ENCODE measurements at places on chromosomes 3 and 15. TPM values are rescaled to one million over a fixed set of nuclear protein-coding genes. Genes with fewer than 3 reads are reported as not detected.

The OXSM gene
- total RNA-seq, result 10.7 TPM

The ARGFX gene
- not detected for total RNA-seq

DNA sequence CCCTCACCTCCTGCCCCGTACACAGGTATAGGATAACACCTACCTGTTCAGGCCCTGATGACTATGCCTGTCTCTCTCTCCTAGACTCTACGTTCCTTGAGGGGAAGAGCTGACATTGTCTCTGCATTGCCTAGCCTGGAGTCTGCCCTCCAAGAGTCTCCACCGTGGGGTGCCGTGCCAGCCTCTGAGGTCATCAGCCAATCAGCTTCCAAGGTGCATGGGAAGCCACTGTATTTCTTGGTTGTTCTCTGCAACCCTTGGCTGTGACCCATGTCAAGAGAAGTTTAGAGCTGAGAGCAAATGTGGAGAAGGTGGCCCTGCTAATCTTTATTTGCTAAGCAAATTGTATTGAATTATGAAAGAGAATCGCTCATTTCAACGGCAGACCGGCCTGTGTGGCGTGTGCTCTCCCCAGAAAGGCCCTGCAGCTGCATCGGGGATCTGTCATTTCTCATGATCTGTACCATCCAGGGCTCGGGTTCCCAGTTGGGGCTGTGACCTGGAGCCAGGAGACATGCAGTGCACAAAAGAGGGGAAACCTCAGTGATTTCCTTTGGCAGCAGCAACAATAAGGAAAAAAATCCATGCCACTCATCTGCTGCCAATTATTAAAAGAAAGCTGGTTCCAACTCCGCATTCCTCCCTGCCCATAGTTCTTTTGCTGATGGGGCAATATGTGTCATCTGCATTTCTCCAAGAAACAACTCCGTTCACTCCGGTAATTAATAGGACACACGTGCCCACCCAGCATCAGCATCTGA, 182.2 kb downstream of the MEGF11 start:
- no peak for DNase-seq

GRCh38 chr3:30611613-30612436, 5.4 kb downstream of the TGFBR2 start:
- DNase-seq, result no peak

DNA sequence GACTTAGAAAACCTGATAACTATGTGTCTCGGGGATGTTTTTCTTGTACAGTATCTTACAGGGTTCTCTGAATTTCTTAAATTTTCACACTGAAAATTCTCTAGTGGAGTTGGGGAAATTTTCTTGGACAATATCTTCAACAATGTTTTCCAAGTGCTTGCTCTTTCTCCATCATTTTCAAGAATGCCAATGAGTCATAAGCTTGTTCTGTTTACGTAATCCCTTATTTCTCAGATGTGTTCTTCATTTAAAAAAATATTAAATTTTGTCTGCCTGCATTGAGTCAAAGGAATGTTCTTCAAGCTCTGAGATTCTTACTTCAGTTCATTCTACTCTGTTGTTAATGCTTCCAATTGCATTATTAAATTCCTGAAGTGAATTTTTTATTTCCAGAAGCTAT, 21.9 kb upstream of the PLSCR2 start:
- no peak for DNase-seq

DNA sequence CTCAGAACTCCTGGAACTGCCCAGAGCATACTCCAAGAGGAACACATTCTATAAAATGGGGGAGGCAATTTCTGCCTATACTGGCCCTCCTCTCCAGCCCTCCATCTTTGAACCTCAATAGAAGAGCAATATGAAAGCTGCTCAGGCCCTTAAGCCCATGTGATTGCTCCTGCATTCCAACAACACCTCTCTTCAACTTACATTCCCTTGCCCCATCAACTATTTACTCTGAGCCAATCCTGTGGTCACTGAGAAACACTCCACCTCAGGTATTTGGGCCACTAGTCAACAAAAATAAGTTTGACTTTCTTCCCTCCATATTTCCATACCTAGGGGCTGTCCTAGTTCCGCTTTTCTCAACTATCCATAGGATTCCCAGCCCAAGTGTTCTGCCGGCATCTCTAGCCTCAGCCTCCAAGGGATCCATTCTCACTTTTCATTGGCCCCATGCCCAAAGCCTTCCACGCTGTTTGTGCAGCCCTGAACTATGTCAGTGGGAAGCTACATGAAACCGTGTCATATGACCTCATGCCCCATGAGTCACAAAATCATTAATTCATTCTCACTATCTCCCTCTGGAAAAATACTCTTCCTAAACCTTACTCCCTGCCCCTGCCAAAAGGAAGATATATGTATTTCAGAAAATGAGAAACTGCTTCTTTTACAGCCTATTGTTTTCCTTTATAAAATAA, 61.6 kb downstream of the GJD2 start:
- no peak for DNase-seq

- DNase-seq, result no peak
These were observed 53.0 kb downstream of the SLC6A1 start for GRCh38 chr3:11045536-11045935.

- DNase-seq, result no peak
These were observed 223.7 kb downstream of the PDZRN3 start for GRCh38 chr3:73401059-73401458.

DNA sequence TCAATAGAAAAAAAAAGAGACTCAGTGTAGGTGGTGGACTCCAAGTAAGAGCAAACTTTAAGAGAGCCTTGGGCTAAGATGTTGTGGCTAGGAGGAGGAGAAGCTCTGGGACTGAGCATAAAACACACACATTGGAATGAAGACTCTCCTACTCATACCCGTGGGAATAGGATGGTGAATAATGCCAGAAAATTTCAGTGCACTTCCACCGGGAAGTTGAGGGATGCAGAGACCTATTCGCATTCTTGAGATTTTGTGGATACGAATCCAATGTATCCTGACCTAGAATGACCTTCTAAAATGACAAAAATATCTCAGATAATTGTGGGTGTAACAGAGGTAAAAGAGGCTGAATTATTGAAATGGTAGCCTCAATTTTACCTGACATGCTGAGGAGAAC, 388.7 kb upstream of the SGO1 start:
- no peak for DNase-seq

DNA sequence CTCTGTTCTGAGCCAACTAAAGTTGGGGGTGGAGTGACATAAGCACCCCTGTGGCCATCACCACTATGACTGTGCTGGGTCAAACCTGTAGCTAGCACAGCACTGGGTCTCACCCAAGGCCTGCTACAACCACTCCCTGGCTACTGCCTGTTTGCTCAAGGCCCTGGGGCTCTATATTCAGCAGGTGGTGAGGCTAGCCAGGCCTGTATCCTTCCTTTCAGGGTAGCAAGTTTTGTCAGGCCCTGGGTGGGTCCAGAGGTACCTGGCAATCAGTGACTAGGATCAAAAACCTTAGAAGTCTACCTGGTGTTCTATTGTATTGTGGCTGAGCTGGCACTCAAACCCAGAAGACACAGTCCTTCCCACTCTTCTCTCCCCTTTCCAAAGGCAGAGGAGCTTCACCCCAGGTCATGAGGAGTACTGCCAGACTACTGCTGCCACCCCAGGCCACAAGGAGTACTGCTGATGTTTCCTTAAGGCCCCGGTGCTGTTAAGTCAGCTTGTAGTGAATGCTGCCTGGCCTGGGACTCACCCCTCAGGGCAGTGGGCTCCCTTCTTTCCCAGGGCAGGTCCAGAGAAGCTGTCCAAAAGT, 170.8 kb downstream of the IGSF11 start:
- DNase-seq, result no peak

DNA sequence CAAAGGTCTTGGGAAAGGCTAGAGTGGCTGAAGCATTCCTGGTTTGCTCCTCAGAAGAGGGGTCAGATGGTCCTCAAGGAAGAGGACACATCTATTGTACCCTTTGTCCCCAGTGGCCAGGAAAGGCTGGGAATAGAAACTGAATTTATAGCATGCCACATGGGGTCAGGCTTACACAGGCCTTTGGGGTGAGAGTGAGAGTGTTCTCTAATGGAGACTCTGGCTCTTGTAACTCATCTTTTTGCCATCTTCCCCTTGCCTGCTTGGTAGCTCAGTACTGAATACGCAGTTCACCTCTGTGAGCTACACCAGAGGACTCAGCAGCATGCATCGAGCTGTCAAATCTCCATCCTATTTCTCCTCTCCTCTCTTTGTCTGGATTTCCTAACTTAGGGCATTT, 87.5 kb downstream of the ATP2B2 start:
- DNase-seq, result no peak

GRCh38 chr3:69388241-69388640, 2.4 kb upstream of the FRMD4B start:
- DNase-seq, result no peak
